ENCODE measurements at places on chromosomes 6 and 20.

GRCh38 chr6:63730311-63730710 lies 94.7 kb downstream of the PHF3 start:
- no peaks in the 10 kb centered on the region for H3K36me3 ChIP-seq
- H3K27ac ChIP-seq, result no peak overlapping the region
- no peaks in the 10 kb centered on the region for H3K27me3 ChIP-seq
- no peak for DNase-seq

GRCh38 chr6:586553-586952 lies 70.3 kb downstream of the HUS1B start:
- H3K36me3 ChIP-seq, result peaks cover 16% of the 10 kb centered on the region
- H3K27ac ChIP-seq, result no peak overlapping the region
- H3K27me3 ChIP-seq, result no peaks in the 10 kb centered on the region
- H3K4me1 ChIP-seq, result no peaks in the 10 kb centered on the region
- H3K4me3 ChIP-seq, result no peak overlapping the region

DNA sequence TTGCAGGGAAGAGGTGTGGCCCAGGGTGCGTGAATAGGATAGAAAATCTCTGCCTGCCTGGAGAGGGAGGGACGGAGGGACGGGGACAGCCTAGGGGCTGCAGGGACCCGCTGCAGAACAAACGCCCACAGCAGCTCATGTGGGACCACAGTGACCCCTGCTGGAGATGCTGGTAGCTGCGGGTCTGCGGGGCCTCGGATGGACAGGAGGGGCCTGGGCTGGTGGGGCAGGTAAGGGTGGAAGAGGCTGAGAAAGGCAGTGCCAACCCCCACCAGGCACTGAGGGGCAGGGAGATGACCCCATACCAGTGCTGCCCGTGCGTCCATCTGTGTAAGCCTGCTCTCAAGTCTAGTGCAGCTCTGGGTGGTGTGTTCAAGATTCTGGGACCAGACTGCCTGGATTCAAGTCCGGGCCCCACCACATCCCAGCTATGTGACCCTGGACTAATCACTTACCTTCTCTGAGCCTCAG lies 39.4 kb downstream of the KIAA1755 start:
- no peak overlapping the region for H3K27ac ChIP-seq
- no peak overlapping the region for H3K4me3 ChIP-seq
- H3K4me1 ChIP-seq, result peaks cover 6% of the 10 kb centered on the region
- H3K27me3 ChIP-seq, result no peaks in the 10 kb centered on the region
- peak; percentile 77 for DNase-seq

- peak; percentile 31 for DNase-seq
- no peak overlapping the region for H3K27ac ChIP-seq
- peaks cover 19% of the 10 kb centered on the region for H3K4me1 ChIP-seq
- peaks cover 5% of the 10 kb centered on the region for H3K27me3 ChIP-seq
- H3K36me3 ChIP-seq, result no peaks in the 10 kb centered on the region
- no peak overlapping the region for H3K4me3 ChIP-seq
Measured at GRCh38 chr6:6712449-6713403, 124.2 kb downstream of the LY86 start.

GRCh38 chr6:151488226-151488625 lies 5.6 kb upstream of the CCDC170 start:
- no peak for DNase-seq
- no peaks in the 10 kb centered on the region for H3K36me3 ChIP-seq
- no peak overlapping the region for H3K4me3 ChIP-seq
- H3K27ac ChIP-seq, result no peak overlapping the region
- H3K4me1 ChIP-seq, result no peaks in the 10 kb centered on the region

DNA sequence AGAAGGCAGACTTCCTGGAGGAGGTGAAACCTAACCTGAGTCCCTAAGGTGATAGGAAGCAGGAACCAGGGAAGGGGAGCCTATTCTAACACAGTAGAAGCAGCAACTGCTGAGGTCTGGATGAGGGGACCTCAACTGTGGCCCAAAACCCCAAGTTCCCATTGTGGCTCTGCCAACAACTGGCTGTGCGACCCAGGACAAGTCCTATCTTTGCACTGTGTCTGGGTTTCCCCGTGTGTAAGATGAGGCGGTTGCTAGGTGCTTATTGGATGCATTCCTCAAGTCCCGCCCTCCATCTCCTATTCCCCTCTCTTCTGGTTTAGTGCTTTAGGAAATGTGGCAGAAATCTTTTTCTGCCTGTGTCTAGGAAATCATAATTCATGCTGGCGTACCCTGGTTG lies 52.2 kb upstream of the TTPAL start:
- H3K36me3 ChIP-seq, result no peaks in the 10 kb centered on the region
- no peaks in the 10 kb centered on the region for H3K4me1 ChIP-seq
- no peak overlapping the region for H3K4me3 ChIP-seq

GRCh38 chr20:46117704-46118467 lies at the start of gene CD40:
Gene CD40 (plus strand): TSS chr20:46118314. CDS start chr20:46118344, 30 bp downstream.
- H3K27me3 ChIP-seq, result no peaks in the 10 kb centered on the region
- DNase-seq, result peak; percentile 85
- peak within 1 kb of the TSS; percentile 46 for H3K4me3 ChIP-seq
- peak within 1 kb of the TSS; percentile 90 for H3K27ac ChIP-seq

DNA sequence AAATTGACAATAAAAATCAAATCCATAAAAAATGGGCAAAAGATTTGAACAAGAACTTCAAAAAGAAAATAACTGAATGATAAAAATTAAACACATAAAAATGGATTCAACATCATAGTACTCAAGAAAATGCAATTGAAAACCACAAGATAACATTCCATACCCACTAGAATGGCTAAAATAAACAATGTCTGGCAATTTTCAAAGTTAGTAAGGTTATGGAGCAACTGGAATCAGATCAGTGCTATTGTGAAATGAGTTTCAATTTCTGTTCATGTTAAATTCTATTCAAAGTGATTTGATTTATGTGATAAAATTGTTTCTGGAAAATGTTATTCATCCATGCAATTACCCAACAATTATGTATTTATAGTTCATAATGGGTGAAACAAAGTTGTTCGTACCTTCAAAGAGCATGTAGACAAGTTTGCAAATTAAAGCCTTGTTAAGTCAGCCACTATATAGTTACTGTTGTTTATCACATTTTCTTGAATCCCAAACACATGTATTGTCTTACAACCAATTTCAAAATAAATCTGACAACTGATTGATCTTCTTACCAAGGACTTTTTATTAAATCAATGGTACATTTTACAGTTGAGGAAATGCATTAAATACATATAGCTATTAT lies 151.5 kb upstream of the CENPW start:
- no peak for DNase-seq
- H3K27me3 ChIP-seq, result no peaks in the 10 kb centered on the region
- no peak overlapping the region for H3K27ac ChIP-seq
- no peaks in the 10 kb centered on the region for H3K4me1 ChIP-seq

DNA sequence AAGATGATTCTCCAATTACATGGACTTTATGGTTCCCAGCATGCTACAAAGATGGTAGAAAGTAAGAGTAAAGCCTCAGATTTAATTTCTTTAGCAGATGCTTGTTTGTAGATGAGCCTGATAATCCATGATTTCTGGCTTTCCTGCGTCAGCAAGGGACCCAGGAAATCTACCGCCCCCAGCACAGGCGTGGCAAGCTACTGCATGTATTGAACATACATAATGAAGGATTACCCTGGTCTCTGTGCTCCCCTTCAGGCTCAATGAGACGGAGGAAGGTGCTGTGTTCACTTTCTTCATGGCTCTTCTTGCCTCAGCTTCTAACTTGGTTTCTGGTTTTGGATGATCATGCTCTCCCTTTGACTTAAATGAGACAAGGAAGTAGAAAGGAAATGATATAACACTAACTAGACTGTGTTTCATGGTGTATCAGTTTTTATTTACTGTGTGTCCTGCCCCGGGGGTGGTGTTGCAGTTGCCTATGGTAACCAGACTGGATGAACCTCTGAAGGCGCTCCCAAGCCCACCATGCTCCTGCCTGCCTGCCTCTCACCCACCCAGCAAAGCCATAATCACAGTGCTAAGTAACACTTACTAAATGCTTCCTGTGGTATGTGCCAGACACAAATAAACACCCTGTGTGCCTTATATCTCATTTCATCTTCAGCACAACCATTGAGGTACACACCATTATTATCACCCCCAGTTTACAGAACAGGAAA lies 17.9 kb downstream of the GCM1 start:
- H3K36me3 ChIP-seq, result no peaks in the 10 kb centered on the region
- no peak overlapping the region for H3K27ac ChIP-seq
- H3K27me3 ChIP-seq, result no peaks in the 10 kb centered on the region
- no peaks in the 10 kb centered on the region for H3K4me1 ChIP-seq
- H3K4me3 ChIP-seq, result no peak overlapping the region
- DNase-seq, result no peak

- peak overlapping the region; percentile 36 for H3K27ac ChIP-seq
- peak overlapping the region; percentile 62 for H3K4me3 ChIP-seq
- DNase-seq, result peak; percentile 67
- H3K4me1 ChIP-seq, result peaks cover 61% of the 10 kb centered on the region
Measured at GRCh38 chr20:63738687-63739129, 868 bp upstream of the SLC2A4RG start.

- no peaks in the 10 kb centered on the region for H3K27me3 ChIP-seq
- H3K36me3 ChIP-seq, result peaks cover 10% of the 10 kb centered on the region
- no peak for DNase-seq
- H3K4me3 ChIP-seq, result no peak overlapping the region
Measured at GRCh38 chr6:3138341-3138740, 19.0 kb downstream of the TUBB2A start.

GRCh38 chr6:143478479-143479062 lies 28.0 kb downstream of the PEX3 start:
- DNase-seq, result no peak
- H3K27ac ChIP-seq, result no peak overlapping the region
- H3K36me3 ChIP-seq, result peaks cover 38% of the 10 kb centered on the region
- no peaks in the 10 kb centered on the region for H3K4me1 ChIP-seq
- no peaks in the 10 kb centered on the region for H3K27me3 ChIP-seq
- no peak overlapping the region for H3K4me3 ChIP-seq
